Inflammatory macrophage (primary cell): ENCODE measurements at places on chromosomes 2 and 18.

GRCh38 chr18:70500748-70501147 lies 211.9 kb downstream of the SOCS6 start:
- no peak for DNase-seq

GRCh38 chr2:207151048-207151447 lies 14.7 kb downstream of the KLF7 start:
- DNase-seq = no peak

DNA sequence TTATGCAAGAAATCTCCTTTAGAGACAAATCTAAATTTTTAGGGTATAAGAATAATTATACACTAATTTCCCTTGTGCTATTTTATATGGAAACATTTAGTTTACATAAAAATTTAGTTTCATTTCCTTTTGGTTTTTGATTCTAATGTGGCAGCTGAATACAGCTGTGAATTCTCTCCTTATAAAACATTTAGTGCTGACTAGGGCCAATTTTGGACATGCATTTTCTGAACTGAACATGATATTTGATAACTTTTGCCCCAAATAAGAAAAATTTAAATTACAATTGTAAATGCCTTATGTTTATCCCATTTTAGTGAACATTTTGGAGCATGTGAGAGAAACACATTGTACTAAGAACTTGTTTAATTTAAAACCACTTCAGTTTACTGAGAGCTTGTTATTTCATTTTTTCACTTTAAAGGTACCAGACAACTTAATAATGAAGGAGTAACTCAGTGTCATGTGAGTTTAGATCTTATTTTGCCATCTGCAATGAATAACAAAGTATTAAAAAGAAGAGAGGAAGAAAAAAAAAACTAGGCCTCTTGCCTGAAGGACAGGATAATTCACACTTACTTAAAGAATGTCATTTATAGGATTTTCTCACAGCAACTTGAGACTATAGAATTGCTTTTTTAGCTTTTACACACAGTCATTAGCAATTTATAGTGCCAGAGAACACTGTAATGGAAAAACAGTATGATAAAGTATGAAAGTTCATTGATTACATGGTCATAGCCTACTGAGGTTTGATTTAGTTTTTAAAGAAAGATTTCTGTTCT lies 209.7 kb downstream of the ERBB4 start:
- DNase-seq = no peak

DNA sequence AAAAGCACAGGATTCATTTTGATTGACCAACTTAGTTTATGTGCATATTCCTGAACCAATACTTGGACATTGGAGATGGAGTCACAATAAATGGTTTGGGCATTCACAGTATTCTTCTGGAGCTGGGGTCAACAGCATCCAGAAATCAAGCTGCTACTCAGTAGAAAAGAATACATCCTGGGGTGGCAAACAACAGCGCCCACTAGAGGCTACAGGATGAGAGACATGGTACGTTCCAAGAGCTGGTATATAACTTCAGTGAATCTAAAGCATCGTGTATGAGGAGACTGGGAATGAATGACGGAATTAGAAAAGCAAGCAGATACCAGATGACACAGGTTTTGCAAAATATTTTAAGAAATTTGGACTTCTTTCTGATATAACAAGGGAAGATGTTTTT lies 142.9 kb upstream of the FIGN start:
- DNase-seq = peak; percentile 8

GRCh38 chr2:117321816-117322215 lies 492.7 kb upstream of the DDX18 start:
- no peak for DNase-seq

DNA sequence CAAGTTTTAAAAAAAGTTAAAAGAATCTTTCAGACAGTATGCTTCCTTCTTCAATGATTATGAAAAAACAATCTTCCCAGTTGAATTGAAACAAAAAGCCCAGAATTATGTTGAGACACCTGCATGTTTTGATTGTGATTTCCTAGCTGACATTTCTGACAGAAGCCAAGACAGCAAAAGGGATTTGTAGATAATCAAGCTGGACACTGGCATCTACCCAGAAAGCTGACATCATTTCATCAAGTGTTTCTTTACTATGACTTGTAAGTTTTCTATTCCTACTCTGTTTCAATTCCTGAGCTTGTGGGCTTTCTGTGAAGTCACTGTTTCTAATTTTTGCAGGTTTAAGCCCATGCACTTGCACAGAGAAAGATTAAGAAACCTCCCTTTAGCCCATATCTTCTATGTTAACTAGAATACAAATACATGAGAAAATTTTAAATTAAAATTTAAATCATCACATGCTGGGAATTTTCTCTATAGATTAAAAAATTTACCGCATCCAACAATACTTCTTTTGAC lies 82.9 kb upstream of the CCDC85A start:
- no peak for DNase-seq
